LHCN-M2 (cell line): ENCODE measurements at places on chromosomes 6 and 20.

GRCh38 chr6:118283766-118284165 lies 264.3 kb upstream of the PLN start:
- DNase-seq = peak; percentile 67

- DNase-seq = no peak
These were observed 190.7 kb upstream of the UFL1 start for GRCh38 chr6:96330884-96331283.

DNA sequence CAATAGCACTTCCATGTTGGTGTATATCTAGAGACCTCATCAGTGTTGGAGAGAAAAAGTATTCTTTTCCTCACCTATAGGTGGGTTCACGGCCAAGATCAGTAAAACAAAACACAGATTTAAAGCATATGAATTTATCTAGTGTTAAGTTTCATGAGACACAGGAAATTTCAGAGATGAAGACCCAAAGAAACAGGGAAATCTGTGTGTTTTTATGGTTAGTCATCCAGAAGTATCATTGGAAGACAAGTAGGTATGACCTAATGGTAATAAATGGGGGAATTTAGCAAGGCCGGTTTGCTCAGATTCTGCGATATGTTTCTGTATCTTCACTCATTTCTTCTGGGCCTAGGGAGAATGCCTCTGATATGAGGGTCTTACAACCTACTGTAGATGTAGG lies 419.6 kb upstream of the MARCKS start:
- no peak for DNase-seq

DNA sequence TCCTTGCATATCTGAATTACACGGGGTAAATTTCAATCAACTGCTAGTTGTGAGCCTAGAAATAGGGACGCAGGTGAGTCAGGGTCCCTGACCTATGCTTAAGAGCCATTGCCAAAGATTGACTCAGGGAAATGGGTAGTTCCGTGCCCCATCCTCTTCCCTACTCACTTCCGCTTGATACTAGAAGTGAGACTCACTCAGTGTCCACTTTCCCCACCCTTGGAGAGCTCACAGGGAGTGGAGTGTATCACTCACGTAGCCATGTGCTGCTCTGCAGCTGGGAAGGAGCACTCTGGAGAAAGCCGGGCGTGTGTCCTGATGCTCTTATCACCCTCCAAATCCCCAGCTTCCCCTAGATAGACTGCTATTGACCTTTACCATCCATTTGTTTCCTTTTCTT lies 543 bp upstream of the MUC22 start:
- no peak for DNase-seq

DNA sequence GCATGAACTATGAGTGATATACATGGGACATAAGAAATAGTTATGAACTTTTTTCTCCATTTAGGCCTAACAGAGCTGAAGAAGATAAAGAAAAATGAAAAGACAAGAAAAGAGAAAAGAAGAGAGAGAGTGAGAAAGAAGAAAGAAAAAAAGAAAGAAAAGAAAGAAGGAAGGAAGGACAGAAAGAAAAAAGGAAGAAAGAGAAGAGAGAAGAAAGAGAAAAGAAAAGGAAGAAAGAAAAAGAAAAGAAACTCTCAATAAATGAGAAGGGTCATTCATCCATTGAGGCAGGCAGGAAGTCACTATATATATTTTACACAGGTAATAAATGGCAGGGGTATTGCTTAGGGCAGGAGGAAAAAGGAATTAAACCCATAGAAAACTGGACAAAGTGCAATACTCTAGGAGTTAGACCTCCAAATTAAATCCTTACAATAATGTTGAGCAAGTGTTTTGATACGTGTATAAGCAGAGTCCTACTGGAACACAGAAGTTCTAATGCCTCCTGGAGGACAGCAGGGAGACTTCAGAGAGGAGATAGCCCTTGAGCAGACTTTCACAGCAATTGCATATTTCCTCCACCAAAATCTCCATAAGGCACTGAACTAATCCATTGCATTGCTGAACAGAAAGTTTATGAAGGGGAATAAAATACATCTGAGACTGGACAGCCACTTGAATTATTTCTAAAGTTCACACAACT lies 86.4 kb upstream of the TENT5A start:
- no peak for DNase-seq
